ENCODE measurements at places on chromosomes 16 and 17.
A peak's percentile ranks its signal among the peaks of the same experiment; 100 is the strongest.

DNA sequence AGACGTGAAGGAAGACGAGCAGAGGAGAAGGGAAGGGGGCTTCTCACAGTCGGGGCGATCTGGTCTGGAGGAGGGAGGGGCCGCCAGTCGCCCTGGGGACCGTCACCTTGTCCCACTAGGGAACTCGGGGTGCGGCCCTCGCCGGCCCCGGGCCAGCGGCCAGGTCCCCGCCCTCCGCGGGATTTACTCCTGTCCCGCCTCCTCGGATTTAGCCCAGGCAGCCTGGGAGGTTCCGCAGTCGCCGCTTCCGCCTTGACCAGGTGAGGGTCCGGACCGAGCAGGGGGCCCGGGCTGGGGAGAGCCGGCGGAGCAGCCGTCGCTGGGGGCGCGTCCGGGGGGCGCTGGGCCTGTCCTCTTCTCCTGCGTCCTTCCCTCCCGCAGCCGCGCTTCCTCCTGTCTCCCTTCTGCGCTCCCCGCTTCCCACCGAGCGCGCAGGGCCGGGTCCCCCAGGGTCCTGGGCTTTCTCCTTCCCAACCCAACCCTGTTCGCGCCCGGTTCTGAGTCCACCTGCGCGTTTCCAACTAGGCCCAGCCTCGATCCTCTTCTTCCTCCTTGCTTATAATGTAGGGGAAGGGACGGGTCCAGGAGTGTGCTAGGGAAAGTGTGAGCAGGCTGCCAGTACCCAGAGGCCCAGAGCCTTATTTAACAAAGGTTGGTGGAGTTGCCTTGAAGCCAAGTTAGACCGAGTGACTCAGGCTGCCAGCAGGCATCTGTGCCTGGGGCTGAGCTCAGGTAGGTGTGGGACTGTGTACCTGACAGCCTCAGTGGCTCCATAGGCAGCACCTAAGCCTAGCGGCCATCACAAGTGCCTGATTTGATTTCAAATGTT, at the start of gene TNK1:
TSS of gene TNK1 (plus strand) at position 235 of the 829 bp plus-strand sequence. CDS start 1,838 bp downstream, outside the sequence.
- DNase-seq, result no peak

GRCh38 chr16:27549464-27549745, 308 bp downstream of the GTF3C1 start:
- DNase-seq, result peak; percentile 57

GRCh38 chr17:31391496-31391949, at the start of gene RAB11FIP4:
Gene RAB11FIP4, plus strand, starts transcription at chr17:31391675. Its CDS starts 178 bp downstream, at chr17:31391853.
- no peak for DNase-seq

DNA sequence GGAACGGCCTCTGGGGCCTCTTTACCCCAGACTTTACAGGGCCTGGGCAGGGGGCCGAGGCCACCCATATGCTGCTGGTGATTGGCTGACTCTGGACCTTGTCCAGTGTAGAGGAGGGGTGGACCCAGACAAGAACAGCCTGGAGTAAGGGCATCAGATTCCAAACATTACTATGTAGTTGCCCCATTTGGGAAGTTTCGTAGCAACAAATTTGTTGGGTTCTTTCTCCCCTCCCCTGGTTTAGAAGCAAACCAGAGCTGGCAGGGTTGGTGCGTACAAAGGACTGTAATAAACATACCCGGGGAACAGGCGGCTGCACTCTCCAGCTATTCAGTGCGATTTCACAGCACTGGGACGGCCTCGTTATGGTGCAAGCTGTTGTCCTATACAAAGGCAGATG, 145.5 kb downstream of the NTN1 start:
- DNase-seq, result no peak

DNA sequence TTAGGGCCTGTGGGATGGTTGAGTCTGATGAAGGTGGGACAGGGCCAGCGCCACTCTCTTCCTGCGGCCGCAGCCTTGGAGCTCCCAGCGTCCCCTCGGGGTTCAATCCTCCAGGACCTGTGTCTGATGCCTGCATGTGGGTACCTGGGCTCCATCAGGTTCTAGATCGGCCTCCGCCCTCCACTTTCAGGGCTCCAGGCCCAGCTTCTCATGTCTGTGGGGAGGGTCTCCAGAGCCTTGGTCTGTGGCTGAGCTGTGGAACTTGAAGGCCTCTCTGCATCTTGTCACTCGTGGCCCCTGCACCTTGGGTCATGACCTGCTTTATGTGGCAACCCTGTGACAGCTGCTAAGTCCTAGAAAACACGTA, 89.8 kb upstream of the ZNF750 start:
- DNase-seq, result no peak

- DNase-seq, result no peak
Measured at GRCh38 chr16:54076006-54076504, 210.5 kb downstream of the IRX3 start.

- DNase-seq, result no peak
Measured at GRCh38 chr17:67772679-67773078, 52.6 kb upstream of the BPTF start.

GRCh38 chr17:81608605-81609004, 28.3 kb downstream of the NPLOC4 start:
- DNase-seq, result no peak

GRCh38 chr16:74829637-74830036, 55.0 kb upstream of the FA2H start:
- no peak for DNase-seq

GRCh38 chr16:85865-86264, 7.8 kb downstream of the MPG start:
- DNase-seq, result no peak

- DNase-seq, result peak; percentile 30
Measured at GRCh38 chr17:36597866-36598777, 3.3 kb upstream of the MRM1 start.

- DNase-seq, result no peak
Measured at GRCh38 chr17:66580184-66580955, 254.5 kb upstream of the CACNG5 start.

DNA sequence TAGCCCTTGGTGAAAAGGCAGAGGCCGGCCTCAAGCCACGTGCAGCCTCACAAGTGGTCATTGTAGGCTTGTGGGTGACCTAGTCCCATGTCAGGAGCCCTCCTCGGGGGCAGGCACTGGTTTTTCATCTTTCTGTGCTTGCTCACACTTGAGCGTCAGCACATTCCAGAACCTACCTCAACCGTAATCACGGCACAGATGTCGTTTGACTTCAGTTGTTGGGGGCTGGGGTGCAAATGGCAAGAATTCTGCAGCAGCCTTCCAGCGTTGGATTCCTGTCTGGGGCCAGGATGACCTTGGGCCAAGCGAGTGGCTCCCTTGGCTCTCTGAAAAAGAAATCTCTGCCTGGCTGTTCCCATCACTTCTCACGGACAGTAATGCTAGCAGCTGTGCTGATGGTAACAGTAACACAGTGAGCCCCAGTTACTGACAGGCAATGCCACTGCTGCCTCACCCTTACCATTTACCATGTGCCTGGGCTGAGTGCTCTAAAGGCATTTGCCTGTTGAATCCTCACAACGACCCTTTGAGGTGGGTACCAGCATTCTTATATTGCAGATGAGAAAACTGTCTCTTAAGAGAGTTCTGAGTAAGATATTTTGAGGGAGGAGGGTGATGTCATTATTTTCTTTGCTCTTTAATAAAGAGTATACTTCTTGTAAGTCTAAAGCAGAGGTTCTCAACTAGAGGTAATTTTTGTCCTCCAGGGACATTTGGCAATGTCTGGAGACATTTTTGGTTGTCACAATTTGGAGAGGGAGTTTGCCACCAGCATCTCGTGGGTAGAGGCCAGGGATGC, 46.5 kb downstream of the KSR1 start:
- no peak for DNase-seq

Data from activated naive CD4-positive, alpha-beta T cell treated with anti-CD3 and anti-CD28 coated beads, Interleukin-2, amount 50 U/mL, for 72 hours (primary cell).